Stimulated activated naive CD8-positive, alpha-beta T cell treated with anti-CD3 and anti-CD28 coated beads, Interleukin-15, Interleukin-2, amounts not matched to agents 100 U/mL and 50 U/mL, for 24 hours (primary cell): ENCODE measurements at places on chromosomes 3 and 15.

- DNase-seq = no peak
Observed at GRCh38 chr15:41259546-41260189, 28.6 kb downstream of the CHP1 start.

- no peak for DNase-seq
Observed at GRCh38 chr15:51065781-51066180, 28.9 kb downstream of the TNFAIP8L3 start.

- DNase-seq = no peak
Observed at GRCh38 chr3:154022606-154023005, 98.6 kb upstream of the ARHGEF26 start.

DNA sequence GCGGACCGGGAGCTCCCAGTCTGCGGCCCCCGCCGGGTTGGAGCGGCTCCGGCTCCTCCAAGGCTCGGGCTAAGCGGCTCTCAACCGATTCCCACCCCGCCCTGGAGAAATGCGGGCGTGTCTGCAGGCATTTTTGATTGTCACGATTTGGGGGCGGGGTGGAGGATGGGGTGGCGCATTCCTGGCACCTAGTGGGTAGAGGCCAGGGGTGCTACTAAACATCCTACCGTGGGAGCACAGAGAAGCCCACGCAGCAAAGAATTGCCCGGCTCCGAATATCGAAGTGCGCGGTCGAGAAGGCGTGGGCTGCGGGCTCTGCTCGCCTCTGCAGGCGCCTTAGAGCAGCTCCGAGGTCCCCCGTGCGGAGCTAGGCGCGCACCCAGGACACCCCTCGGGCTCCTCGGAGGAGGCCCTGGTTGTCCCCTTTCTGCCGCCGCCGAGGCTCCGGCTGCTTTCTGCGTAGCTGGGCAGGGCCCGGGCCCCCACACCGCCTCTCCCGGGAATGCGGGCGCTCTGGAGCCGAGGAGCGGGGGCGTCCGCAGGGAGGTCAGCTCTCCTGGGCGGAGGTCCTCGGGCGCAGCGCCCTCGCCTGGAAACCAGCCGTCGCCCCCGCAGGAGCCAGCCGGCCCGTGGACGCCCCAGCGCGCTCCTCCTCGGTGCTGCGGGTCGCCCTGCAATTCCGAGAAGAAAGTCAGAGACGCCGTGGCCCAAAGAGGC, 16.5 kb upstream of the LAMP3 start:
- DNase-seq = peak; percentile 69

GRCh38 chr15:25095179-25095578, 140.4 kb downstream of the SNRPN start:
- no peak for DNase-seq

DNA sequence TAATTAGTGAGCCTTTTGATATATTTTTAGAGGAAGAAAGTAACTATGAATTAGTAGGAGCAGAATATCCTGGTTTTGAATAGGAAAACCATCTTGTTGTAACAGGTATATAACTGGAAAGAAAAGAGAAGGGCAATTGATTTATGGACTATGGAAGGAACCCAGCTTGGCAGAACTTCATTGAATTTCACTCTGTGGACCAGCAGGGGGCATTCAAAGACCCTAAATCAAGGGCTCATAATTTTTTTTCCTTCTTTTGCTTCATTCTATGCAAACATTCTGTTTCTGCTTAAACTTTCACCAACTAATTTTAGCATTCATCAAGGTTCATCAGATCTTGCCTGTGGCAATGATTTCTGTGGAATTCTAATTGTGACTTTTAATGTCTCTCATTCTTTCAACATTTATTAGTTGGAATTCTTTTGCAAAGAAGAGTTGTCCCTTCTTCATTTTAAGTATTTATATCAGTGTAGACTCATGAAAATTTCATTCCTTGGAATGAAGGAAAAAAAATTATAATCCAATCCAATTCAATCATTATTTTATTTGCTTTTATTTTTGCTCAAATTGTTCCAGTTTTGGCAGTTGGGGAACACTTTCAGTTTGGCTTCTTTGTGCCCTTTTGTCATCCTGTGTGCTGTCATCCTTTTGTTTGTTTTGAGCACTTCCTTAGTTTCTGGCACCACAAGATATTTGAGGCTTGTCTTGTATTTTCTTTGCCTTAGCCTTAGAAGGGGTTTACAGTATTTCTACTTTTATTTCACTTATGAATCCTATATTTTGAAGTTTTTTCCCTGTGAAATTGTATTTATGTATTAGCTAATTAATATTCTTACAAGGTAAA, 30.4 kb downstream of the NXPE3 start:
- peak; percentile 25 for DNase-seq

DNA sequence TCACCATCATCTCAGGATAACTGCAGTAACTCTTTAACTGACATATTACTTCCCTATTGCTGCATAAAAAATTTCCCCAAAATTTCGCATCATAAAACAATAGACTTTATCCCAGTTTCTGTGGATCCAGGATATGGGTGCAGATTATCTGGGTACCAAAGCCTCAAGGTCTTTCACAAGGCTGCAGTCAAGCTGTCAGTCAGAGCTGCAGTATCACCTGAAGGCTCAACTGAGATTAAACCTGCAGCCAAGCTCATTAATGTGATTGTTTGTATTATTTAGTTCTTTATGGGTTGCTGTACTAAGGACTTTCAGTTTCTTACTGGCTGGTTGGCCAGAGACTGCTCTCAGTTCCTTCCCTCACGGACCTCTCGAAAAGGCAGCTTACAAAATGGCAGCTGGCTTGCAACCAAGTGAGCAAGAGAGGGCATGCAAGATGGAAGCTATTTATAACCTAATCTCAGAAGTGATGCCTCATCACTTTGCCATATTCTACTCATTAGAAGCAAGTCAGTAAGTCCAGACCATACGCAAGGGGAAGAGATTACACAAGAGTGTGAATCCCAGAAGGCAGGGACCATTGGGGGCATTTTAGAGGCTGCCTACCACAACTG, 54.9 kb downstream of the DCUN1D1 start:
- DNase-seq = no peak
